ENCODE measurements at places on chromosomes 3 and 15.

- DNase-seq, result no peak
Measured at GRCh38 chr3:155517903-155518302, 224.4 kb upstream of the STRIT1 start.

GRCh38 chr15:63291507-63291906 is 14.1 kb downstream of the APH1B start:
- DNase-seq, result no peak

DNA sequence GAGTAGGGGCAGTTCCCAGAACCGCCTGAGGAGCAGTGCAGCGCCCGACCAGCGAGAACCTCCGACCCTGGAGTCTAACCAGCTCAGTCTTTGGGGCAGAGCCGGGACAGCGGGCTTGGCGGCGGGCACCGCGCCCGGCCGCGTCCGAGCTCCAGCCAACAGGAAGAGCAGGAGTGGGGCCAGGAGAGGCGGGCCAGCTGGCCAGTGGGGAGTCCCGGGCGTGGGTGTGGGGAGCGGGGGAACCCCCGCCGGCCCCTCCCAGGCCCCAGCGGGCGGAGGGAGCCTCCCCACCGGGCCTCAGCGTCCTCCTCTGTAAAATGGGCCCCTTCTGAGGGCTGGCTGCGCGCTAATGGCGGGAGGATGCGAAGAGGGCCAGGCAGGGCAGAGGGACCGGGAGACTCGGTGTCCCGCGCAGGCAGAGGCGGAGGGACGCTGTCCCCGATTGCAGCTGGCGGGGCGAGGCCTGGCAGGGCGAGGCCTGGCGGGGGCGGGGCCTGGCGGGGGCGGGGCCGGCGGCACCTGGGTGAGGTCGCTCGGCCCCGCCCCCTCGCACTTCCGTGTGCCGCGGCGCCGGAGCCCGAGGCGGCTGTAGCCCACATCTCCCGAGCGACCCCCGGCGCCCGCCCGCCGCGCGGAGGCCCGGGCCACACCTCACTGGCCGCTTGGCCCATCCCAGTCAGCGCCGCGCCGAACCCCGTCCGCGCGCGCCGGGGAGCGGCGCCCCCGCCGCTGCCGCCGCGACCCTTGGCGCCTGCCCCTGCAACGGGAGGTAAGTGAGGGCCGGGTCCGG is at the start of gene PRKCD:
PRKCD (plus strand) TSS at position 550 of the 790 bp plus-strand sequence. CDS start 17,214 bp downstream, outside the sequence.
- peak; percentile 21 for DNase-seq

DNA sequence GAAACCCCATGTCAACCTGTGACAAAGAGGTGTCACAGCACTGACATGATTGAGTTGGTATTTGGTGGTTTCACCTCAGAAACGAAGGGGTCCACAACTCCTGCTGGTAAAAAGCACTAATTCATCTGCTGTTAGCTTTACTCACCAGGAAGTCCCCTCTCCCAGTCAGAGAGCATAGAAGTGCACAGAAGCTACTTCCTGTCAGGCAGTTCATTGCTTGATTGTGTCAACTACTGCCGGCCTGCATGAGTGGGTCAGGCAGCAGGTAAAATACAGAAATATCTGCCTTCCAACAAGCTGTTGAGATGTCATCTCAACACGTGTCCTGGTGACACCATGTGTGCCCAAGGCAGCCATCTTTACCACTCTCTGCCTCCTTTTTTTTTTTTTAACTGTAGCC is 596.6 kb upstream of the NR2F2 start:
- DNase-seq, result no peak

DNA sequence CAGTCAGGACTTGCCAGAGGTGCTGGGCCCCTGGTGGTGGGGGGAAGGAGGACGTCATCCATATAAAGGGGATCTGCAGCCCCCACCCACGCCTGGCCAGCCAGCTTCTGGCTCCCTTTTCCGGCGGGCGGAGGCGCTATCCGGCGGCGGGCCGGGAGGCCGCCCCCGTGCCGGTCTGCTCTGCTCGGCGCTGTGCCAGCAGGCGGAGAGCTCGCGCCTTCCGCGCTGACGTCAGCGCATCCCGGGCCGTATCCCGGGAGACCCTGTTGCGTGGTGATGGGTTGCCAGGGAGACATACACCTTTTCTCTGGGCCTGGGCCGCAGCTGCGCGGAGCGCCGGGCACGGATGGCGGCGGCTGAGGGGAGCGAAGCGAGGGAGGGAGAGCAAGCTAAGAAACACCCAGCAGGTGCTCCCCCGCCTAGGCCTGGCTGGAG is 1.1 kb downstream of the FAM131A start:
- DNase-seq, result peak; percentile 99

DNA sequence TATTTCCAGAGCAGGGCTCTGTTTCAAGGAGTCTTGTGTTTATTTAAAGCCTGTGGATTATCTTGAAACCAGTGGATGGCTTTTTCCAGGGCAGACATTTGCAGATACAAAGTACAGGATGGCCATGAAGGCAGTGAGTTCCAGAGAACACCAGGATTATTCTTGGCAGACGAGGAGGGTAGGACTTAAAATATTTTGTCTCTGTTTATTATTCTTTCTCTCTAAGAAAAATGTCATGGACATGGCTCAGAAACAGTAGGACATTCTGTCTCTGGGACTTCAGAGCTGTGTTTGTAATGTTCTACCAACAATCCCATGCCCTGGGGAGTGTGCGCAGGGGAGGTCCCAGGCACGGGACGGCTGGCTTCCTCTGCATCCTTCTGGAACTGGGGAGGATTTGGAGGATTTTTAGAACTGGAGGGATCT is 125.9 kb downstream of the ATP10A start:
- DNase-seq, result no peak

DNA sequence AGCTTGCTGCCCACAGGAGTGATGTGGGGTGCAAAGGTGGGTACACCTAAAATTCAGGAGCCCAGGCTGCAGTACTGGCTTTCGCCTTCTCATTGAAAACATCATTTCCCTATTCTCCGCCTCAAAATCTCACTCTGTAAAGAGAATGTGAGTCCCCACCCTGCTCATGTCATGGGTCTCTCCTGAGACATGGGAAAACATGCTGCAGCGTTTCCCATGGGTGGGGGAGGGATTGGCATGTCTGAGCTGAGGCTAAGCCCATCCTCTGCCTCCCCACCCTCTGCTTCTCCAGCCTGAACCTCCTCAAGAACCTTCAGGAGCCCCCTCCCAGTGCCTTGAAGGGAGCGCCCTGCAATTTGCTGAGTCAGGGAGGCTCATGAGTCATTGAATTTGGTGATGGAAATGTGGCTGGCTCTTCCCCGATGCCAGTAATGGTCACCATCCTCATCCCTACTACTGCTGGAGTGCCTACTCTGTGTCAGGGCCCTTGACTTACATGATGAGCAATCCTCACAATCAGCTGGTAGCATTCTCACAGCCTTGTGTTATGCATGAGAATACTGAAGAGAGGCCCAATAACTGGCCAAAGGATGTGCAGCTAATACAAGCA is 28.8 kb downstream of the WNT5A start:
- no peak for DNase-seq

DNA sequence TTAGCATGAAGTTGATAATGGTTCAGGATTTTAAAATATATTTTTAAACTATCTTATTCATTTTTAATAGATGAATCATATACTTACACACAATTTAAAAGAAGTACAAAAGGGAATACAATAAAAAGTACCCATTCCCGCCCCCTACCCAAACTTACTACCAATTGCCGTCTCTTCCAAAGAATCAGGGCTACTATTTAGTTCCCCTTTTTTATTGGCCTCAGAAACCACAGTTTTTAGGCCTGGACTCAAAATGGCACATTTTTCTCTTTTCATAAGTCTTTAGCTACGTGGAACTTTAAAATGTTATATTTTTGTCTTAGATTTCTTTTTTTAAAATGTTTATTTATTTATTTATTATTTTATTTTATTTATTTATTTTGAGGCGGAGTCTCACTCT is 18.0 kb downstream of the LRRK1 start:
- DNase-seq, result no peak

DNA sequence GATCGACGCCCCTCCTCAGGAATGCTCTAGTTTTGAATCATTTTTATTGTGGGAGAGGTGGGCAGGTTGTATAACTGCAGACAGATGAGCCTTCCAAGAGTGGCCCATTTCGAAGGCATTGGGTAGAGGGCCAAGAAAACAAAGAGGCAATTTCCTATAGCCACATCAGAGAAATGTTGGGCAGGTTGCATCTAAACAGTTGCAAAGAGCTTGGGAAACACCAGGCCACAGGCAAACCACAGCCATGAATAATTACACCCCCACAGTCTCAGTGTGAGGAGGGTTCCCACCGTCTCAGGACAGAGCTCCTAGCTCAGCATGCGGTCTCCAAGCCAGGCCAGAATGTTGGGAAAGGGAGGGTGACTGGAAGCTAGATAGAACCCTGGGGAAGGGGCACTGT is 257.3 kb downstream of the ABHD5 start:
- no peak for DNase-seq

GRCh38 chr15:55289746-55290527 is at the start of gene RAB27A:
RAB27A (minus strand) TSS chr15:55289813; CDS start chr15:55234934, 54,879 bp downstream.
- peak; percentile 2 for DNase-seq

DNA sequence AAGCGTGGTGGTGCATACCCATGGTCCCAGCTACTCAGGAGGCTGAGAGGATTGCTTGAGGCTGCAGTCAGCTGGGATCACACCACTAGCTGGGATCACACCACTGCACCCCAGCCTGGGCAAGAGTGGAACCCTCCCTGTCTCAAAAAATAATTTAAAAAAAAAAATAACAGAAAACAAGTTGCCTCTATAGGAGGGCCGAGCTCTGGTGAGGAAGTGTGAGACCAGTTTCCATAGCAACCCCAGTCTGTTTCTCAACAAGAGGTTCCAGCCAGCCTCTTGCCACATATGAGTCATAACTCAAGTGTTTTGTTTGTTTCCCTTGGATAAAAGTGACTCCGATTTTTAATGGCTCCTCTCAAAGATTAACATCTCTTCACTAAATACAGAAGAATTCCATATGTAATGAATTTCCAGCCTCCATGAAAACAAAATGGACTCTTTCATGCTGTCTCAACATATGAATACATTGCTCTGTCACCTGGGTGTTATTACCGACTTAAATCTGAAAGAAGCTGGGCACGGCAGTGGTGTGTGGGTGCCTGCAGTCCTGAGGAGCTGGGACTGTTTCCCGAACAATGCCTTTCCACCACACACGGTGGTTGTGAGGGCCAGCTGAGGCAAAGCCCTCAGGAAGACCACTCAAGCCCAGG is 19.7 kb downstream of the TMEM43 start:
- peak; percentile 51 for DNase-seq

- DNase-seq, result peak; percentile 85
Measured at GRCh38 chr3:114899186-114899931, 247.7 kb downstream of the ZBTB20 start.

- DNase-seq, result no peak
Measured at GRCh38 chr3:42080453-42080872, 10.7 kb upstream of the TRAK1 start.

DNA sequence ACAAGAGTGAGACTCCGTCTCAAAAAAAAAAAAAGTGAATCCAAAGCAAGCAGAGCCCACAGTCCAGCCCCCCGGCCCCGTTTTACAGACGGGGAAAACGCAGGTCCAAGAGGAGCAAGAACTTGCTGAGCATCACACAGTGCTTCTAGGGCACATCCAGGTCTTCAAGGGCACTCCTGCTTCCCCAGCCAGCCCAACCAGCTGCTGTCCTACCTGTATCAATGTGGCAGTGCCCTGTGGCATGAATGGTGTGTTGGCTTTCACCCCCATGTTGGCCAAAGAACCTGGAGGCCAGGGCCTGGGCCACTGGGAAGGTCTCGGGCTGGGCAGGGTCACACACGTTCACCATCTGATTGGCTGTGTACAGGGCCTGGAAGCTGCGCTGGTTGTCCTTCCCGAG is 4.6 kb downstream of the MAN2C1 start:
- DNase-seq, result no peak

DNA sequence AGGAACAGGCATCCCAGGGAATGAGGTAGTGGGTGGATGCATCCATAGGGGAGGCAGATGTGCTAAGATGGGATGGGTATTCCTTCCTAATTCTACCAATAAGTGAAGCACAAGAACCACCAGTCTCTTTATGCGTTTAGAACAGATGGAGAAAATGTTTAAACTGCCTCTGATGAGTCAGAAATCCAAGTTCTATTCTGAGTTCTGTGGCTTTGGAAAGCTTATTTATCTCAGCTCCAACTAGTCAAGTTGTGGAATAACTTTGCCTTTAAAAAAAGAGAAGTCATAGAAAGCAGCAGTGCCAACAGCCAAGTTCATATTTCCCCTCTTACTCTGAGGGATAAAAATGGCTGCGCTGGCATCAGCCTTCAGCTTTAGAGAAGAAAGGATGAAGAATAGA is 761.7 kb downstream of the IGSF11 start:
- no peak for DNase-seq

- no peak for DNase-seq
Measured at GRCh38 chr3:107781253-107781652, 258.5 kb downstream of the BBX start.

GRCh38 chr3:179898024-179898423 is 138.7 kb downstream of the PEX5L start:
- DNase-seq, result no peak

GRCh38 chr3:11306817-11307589 is 34.8 kb downstream of the ATG7 start:
- DNase-seq, result no peak

DNA sequence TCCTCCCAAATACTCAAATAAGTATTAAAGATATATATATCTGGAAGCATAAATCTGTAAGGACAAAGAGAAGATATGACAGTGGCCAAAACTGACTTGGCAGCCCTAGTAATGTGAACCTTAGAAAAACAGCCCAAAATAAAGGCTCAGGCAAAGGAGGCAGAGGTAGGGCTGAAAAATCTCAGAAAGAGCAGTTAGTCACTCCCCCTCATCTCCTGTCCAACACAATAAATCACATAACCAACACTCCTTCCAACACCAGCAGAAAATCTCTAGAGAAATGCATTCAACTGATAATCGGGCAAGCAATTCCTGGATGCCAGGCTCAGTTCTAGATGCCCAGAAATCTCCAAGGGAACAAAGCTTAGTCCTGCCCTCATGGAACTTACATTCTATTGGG is 22.1 kb upstream of the CHRM5 start:
- no peak for DNase-seq

GRCh38 chr3:69410301-69410700 is 24.4 kb upstream of the FRMD4B start:
- peak; percentile 35 for DNase-seq

DNA sequence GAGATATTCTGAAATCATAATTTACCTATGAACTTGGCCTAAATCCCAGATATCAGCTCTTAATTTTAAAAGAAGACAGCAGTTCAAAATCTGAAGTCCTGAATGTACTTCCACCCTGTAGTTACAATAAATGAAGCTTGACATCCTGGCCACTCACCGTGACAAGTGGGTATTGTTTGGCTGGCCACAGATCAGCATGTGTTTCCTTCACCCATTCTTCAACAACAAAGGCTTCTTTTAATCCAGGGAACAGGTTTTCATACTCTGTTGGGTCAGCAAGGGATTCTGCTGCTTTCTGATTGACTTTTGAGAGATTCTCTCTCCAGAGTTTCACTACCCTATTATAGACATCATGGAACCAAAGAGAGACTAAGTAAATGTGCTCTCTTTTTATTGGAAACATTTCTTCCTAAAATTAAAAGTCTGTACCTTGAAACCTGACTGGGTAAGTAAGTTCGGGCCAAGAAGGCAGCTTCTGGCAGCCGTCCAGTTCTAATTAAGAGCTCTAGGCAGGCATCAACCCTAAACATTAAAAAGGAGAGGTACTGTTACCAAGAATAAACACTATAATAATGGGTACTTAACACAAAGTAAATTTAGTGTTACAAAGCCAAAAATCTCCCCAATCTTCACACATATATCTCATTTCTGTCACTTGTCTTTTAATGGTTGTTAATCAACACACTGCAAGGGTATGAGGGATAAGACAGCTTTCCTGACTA is 15.2 kb downstream of the MRPS22 start:
- DNase-seq, result peak; percentile 63

GRCh38 chr3:163817015-163817414 is 1261.3 kb downstream of the SI start:
- DNase-seq, result no peak

GRCh38 chr3:133506215-133506901 is 67.1 kb upstream of the CDV3 start:
- DNase-seq, result no peak

All from NCI-H2107 (cell line).